ENCODE measurements at places on chromosomes 11 and 22. TPM values are rescaled to one million over a fixed set of nuclear protein-coding genes. Genes with fewer than 3 reads are reported as not detected.

The C22orf31 gene
- total RNA-seq: 0.82 TPM

The TSGA10IP gene
- not detected for total RNA-seq

The OR52H1 gene
- 0.66 TPM for total RNA-seq

The KCNQ1OT1 gene
- total RNA-seq: 10.4 TPM

The BAIAP2L2 gene
- total RNA-seq: 0.16 TPM

The FIBIN gene
- 22.3 TPM for total RNA-seq

The TEX54 gene
- total RNA-seq: not detected

The OR10A3 gene
- total RNA-seq: not detected

The IGSF22 gene
- 0.44 TPM for total RNA-seq

The SCGB1A1 gene
- total RNA-seq: not detected

The OR8B4 gene
- total RNA-seq: not detected

The LIMK2 gene
- 49.1 TPM for total RNA-seq

The RASL10A gene
- total RNA-seq: 2.9 TPM

The MOGAT2 gene
- total RNA-seq: not detected

Data from camera-type eye (tissue), 1 donor.